Caudate nucleus (tissue), 63 donors: ENCODE measurements at places on chromosomes 13 and 19.

GRCh38 chr19:6125571-6125989 lies 9.9 kb upstream of the ACSBG2 start:
- peak; percentile 2 for DNase-seq

DNA sequence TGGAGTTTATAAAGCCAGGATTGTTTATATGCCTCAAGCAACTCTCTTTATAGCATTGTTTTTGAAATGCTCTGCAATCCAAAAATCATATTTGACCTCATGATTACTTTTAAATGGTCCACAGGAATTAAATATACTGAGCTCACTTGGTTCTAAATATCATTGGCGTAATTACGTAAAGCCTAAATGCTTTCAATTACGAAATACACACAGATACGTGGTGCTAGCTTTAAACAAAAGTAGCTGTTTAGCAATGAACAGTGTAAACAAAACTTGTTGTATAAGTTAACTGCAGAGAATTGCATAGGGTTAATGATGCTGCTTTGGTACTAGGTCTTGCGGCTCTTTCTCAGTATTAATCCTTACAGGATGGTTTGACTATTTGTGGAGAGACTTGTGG lies 346.6 kb downstream of the COG6 start:
- no peak for DNase-seq

- DNase-seq: no peak
These were observed 593.0 kb downstream of the UQCRFS1 start for GRCh38 chr19:28619816-28620429.

DNA sequence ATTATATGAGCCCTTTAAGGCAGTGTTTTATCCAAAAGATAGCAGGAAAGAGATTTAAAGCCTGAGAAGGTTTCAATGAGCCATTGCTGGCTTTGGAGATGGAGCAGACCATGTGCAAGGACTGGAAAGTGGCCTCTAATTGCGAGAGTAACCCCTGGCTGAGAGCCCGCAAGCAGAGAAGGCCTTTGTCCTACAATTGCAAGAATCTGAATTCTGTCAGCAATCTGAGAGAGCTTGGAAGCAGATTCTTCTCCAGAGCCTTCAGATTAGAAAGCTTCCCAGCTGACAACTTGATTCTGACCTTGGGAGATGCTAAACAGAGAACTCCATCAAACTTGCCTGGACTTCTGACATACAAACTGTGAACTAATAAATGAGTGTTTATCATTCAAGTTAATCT lies 528.7 kb upstream of the KLF12 start:
- no peak for DNase-seq

DNA sequence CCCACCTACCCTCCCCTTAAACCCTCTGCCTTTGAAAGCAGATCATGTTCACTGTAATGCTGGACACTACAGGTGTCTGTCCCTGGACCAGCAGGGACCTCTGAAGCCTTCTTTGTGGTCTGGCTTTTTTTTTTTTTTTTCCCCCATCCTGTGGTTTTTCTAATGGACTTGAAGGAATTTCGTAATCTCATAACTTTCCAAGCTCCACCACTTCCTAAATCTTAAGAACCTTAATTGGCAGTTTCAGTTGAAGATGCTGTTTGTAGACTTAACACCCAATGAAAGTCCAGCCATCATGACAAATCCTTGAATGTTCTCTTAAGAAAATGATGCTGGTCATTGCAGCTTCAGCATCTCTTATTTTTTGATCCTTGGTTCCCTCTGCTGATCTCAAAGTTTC lies 45.0 kb upstream of the LRCH1 start:
- no peak for DNase-seq

DNA sequence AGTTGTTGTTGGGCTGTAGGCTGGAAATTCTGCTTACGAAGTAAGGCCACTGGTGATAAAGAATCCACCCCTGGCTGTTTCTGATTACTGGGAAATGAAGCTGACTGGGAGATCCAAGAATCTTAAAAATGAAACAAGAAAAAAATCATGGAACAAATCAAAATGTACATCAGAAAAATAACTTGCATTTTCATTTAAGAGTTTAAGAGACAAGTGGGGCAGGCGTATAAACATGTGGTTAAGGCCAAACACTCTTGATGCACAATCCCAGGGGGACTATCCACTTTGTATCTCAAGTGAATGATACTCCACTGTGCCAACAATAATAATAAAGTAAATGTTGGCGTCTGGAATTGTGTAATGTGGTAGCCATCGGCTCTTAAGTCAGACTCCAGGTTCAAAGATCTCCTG lies 24.6 kb downstream of the ZMYM5 start:
- no peak for DNase-seq

DNA sequence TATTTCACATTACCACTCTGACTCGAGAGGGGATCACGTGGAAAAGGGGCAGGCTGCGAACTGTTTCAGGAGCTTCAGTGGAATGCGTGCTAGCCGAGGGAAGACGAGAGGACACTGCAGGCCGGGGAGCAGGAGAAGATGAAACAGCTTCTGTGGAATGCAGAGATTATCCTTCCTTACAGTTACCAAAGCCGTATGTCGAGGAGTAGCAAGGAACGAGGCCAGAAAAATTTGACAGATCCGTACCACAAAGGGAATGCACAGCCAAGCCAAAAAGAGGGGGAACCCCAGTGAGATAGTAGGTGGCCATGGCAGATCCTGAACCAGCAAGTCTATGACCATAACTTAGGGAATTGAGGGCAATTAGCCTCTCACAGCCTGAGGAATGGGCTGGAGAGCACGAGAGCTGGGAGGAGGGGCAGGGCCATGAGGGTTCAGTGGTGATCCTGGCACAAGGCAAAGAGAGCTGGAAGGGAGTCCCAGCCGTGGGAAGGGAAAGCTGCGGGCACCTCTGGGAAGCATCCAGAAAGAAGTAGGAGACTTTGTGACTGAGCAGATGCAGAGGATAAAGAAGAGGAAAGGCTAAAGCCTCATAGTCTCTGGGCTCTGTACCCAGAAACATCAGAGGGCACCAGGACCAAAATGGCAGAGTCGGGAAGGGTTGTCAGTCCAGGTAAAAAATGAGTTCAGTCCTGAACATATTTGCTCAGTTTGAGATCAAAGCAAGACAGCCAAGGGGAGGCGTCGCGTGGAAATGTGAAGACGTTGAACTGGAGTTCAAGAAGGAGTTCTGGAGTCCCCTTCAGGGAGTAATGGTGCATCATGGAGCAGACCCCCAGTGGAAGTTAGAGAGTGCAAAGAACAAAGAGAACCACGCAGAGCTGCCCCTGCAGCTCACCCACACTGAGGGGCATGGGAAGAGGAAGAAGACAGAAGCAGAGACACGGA lies 5.1 kb downstream of the COL4A1 start:
- no peak for DNase-seq

GRCh38 chr13:110850840-110851239 lies 64.0 kb downstream of the ANKRD10 start:
- no peak for DNase-seq

- no peak for DNase-seq
These were observed 418.9 kb downstream of the DIAPH3 start for GRCh38 chr13:59744747-59745391.

GRCh38 chr19:54616057-54616456 lies 14.2 kb upstream of the LILRB1 start:
- DNase-seq: no peak

- no peak for DNase-seq
These were observed 162.0 kb downstream of the ITGBL1 start for GRCh38 chr13:101614491-101614890.

DNA sequence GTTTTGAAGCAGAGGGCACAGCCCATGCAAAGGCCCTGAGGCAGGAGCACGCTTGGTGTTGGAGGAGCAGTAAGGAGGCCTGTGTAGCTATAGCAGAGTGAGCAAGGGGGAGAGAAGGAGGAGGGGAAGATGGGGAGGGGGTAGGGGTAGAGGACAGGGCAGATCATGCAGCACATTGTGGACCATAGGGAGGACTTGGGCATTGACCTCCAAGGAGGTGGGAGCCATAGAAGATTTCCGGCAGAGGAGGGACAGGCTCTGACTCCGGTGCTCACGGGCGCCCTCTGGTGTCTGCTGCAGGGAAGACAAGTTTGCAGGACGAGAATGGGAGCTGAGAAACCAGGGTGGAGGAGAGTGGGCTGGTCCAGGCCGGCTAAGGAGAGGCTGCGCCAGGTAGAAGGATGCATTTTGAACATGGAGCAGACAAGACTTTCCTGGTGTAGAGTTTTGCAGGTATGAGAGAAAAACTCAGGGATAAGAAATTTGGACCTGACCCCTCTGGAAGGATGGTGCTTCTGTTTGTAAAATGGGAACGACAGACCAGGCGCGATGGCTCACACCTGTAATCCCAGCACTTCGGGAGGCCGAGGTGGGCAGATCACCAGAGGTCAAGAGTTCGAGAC lies 13.7 kb upstream of the CREB3L3 start:
- no peak for DNase-seq

GRCh38 chr13:33794576-33794975 lies 23.4 kb upstream of the RFC3 start:
- DNase-seq: no peak

DNA sequence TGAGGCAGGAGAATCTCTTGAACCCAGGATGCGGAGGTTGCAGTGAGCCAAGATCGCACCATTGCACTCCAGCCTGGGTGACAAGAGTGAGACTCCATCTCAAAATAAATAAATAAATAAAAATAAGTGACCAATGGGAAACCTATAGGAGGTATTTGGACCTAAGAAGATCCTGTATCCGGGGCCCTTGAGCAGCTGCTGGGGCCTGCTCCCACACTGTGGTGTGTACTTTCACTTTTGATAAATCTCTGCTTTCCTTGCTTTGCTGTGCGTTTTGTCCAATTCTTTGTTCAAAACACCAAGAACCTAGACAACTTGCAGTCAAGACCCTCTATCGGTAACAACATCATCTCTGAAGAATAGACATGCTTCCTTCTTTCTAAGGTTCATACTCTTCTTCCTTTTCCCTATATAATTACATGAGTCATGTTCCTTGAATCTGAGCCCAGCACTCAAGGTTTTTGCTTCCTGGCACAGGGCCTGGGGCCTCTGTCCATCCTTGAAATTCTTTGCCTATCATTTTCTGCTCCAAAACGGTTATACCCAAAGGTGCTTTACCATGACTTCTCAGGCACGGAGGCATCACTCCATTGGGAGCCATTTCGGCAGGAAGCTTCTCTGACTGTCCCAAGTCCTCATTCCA lies 14.2 kb upstream of the PNMA8C start:
- no peak for DNase-seq

DNA sequence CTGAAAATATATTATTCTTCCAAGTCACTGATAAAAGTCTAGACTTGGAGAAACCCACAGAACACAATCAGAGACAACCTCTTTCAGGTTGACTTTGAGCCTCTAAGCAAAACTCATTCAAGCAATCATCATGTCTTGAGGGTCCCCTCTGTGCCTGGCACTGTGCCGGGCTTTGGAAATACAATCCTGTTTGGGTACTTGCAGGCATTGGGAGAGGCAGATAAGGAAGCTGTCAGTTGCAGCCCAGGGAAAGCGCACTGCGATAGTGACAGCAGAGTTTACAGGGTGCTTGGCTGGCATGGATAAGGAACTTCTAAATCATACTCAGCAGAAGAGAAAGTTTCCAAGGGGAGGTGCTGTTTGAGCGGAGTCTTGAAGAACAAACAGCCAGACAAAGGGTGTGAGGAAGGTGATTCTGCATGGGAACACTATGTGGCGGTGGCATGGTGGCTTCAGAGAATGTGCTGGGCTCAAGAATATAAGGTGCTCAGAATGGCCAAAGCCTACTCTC lies 9.1 kb downstream of the SERP2 start:
- DNase-seq: no peak

GRCh38 chr13:88586263-88586662 lies 915.1 kb downstream of the SLITRK5 start:
- DNase-seq: no peak
